ENCODE measurements at places on chromosomes 11 and 22.

- no peak for DNase-seq
Observed at GRCh38 chr11:69818603-69819441, at the start of gene FGF3. Gene FGF3, minus strand, starts transcription at chr11:69819416. Its CDS starts 483 bp downstream, at chr11:69818933.

GRCh38 chr11:43918662-43919061 lies 23.8 kb upstream of the C11orf96 start:
- DNase-seq, result no peak

- no peak for DNase-seq
Observed at GRCh38 chr22:33472462-33473344, 414.5 kb upstream of the SYN3 start.

GRCh38 chr11:134340354-134340964 lies 8.7 kb downstream of the GLB1L2 start:
- no peak for DNase-seq
